ENCODE measurements at places on chromosomes 16 and 17. TPM values are rescaled to one million over a fixed set of nuclear protein-coding genes. Genes with fewer than 3 reads are reported as not detected.

Gene VPS35L
- polyA plus RNA-seq = 29.6 TPM

Gene CX3CL1
- 0.60 TPM for polyA plus RNA-seq

Gene CD300A
- polyA plus RNA-seq = 10.9 TPM

DNA sequence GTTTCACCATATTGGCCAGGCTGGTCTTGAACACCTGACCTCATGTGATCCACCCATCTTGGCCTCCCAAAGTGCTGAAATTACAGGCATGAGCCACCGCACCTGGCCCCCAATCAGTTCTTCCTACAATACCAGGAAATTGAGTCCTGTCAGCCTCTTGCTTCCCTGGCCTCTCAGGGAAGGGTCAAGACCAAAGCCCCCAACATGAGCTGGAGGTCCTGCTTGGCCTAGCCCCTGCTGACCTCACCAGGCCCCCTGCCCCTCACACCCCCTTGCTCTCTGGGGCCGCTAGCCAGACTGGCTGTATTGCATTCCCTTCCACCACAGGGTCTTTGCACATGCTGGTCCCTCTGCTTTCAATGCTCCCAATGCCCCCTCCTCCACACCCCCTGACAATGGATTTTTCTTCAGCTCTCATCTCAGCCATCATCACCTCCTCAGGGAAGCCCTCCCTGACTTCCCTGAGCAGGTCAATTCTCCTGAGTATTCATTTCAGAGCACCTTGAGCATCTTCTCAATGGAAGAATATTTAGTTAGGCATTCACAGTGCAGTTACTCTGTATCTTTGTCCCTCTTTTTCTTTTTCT is 24.1 kb downstream of the IGFBP4 start:
- H3K27ac ChIP-seq = no peak overlapping the region
- H3K27me3 ChIP-seq = no peaks in the 10 kb centered on the region
- no peak for DNase-seq
- H3K4me1 ChIP-seq = peaks cover 36% of the 10 kb centered on the region

- peak within 1 kb of the TSS; percentile 86 for H3K4me3 ChIP-seq
- H3K4me1 ChIP-seq = peaks cover 29% of the 10 kb centered on the region
- H3K27ac ChIP-seq = peak within 1 kb of the TSS; percentile 76
- H3K36me3 ChIP-seq = peaks cover 25% of the 10 kb centered on the region
- no peaks in the 10 kb centered on the region for H3K27me3 ChIP-seq
Measured at GRCh38 chr16:3112058-3112880, at the start of gene ZNF205. TSS of gene ZNF205 (plus strand) at chr16:3112586. CDS start at chr16:3113431, 845 bp downstream.

DNA sequence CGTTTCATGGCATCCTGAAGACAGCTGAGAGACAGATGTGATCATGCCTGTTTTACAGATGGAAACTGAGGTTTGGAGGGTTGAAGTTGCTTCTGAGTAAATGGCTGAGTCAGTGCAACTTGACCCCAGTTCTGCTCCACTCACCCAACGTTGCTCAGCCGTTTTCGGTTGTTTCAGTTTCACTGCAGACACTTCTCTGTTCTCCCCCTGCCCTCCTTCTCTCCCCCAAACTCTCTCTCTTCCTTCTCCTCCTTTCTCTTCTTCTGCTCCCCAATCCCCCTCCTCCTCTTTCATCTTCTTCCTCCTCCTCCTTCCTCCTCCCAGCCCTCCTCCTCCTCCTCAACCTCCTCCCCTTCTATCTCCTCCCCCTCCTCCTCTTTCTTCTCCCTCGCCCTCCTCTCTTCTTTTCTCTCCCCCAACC is 9.4 kb upstream of the CEP20 start:
- H3K4me3 ChIP-seq = no peak overlapping the region
- DNase-seq = no peak
- H3K36me3 ChIP-seq = no peaks in the 10 kb centered on the region

DNA sequence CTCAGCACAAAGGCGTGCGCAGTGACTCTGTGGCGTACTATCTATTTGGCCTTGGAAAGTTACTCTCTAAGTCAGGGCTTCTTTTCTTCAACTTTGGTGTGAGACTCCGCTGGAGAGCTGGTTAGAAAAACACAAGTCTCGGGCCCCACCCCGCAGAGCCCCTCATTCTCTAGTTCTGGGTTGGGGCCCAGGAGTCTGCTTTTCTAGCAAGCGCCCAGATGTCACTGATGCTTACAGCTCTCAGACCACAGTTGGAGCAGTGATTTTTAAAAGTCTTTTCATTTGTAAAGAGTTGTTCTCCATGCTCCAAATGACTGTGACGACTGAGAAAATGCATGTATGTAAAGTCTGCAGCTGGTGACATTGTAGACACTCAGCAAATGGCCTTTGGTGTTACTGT is 582.3 kb downstream of the WWOX start:
- no peaks in the 10 kb centered on the region for H3K36me3 ChIP-seq
- no peak for DNase-seq
- H3K27me3 ChIP-seq = no peaks in the 10 kb centered on the region
- H3K27ac ChIP-seq = no peak overlapping the region
- no peaks in the 10 kb centered on the region for H3K4me1 ChIP-seq

DNA sequence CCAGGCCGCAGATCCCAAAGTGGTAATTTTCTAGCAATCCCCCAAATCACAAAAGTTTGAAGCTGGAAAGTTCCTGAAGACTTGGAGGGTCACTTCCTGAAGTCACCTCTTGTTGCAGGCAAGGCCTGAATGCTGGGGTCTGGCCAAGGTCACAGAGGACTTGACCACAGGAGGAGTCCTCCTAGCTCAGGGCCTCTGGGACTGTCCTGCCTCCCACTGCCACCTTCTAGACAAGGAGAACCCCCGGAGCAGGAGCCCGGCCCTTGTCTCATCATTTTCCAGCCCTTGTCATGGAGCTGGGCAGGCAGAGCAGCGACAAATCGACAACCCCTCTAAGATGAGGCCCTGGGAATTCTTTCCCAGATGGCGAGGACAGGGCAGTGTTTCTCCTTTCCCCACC is 330 bp downstream of the CDH16 start:
- no peaks in the 10 kb centered on the region for H3K27me3 ChIP-seq
- H3K4me1 ChIP-seq = peaks cover 31% of the 10 kb centered on the region
- H3K36me3 ChIP-seq = peaks cover 11% of the 10 kb centered on the region
- H3K4me3 ChIP-seq = no peak overlapping the region
- DNase-seq = no peak

- DNase-seq = no peak
- H3K36me3 ChIP-seq = no peaks in the 10 kb centered on the region
- H3K4me1 ChIP-seq = no peaks in the 10 kb centered on the region
- H3K4me3 ChIP-seq = no peak overlapping the region
Measured at GRCh38 chr17:81334391-81334901, 39.3 kb upstream of the SLC38A10 start.

DNA sequence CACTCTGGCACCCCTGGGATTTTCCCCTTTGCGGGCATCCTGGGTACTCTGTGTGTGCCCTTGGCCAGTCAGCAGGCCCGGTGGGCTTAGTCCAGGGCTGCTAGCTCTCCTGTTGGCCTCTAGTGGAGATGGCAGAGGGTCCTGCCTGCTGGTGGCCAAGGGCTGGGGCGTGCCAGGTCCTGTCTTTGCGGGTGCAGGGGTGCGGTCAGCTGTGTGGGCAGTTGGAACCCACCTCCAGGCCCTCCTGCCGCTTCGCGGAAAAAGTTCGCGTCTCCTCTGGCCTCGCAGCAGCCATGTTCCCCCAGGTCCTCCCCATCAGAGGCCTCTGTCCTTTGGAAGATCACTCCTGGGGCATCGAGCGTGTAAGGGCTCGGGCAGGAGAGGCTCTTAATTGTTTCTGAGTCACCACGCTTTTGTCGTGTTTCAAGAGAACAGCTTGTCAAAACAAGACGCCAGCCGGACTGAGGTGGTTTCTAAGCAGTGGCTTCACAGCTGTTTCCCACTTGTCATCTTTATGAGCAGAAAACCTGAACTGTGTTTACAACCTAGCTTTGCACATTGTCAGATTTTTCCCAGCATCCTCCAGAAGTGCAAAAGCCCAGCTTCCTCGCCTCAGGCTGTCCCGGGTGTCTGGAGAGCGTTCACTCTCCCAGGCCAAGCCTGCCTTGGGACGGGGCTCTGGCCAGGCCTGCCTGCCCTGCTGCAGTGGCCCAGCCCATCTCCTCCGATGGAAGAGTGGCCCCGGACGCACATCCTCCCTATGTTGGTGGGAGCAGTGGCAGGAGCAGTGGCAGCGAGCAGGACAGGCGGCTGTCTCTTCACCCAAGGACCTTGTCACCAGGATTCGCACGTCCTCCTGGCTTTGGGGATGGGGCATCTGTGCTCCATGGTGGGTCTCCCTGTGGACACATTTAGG is 5.0 kb upstream of the DNASE1L2 start:
- peaks cover 73% of the 10 kb centered on the region for H3K36me3 ChIP-seq
- H3K4me3 ChIP-seq = no peak overlapping the region

DNA sequence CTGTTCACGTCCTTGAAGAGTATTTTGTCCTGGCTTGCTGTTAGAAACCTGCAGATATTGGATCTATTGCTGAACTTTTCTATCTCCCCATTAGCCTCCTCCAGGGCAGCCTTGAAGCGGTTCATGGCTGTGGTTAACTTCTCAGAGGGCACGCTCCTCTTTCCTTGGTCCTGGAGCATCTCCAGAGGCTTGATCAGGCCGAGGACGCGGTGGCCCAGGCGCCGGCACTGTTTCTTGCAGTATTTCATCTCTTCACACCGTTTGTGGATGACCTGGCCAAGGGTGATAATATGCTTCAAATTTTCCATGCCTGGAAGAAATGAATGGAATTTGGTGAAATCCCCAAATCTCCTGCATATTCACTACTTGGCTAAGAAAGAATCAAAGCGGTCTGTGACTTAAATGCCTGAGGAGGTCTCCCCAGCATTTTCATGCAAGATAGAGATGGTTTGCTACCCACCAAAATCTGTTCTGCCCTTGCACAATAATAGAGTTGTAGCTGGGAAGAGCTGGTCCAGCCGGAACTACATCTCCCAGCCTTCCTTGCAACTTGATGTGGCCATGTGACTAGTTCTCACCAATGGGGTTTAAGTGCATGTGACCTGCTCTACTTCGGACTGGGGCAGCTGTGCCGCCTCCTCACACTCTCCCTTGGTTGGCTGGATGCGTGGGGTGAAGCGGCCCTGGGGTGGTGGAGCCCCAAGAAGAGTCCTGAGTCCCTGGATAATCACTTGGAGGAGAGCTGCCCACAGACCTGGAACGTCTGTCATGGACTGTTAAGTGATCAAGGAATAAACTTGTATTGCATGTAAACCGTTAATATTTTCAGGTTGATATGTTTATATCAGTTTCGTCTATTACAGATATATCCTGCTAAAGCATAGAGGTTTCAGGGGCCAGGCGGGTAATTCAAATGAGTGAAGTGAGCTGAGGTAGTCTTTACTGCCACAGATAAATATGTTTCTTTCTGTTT is 4.9 kb downstream of the MLKL start:
- peaks cover 17% of the 10 kb centered on the region for H3K4me1 ChIP-seq
- peak; percentile 93 for DNase-seq
- H3K27me3 ChIP-seq = no peaks in the 10 kb centered on the region
- H3K27ac ChIP-seq = peak overlapping the region; percentile 58
- H3K4me3 ChIP-seq = peak overlapping the region; percentile 16

GRCh38 chr17:79992649-79993389 is 42.9 kb downstream of the TBC1D16 start:
- no peaks in the 10 kb centered on the region for H3K36me3 ChIP-seq
- no peak for DNase-seq
- H3K4me1 ChIP-seq = peaks cover 50% of the 10 kb centered on the region
- no peaks in the 10 kb centered on the region for H3K27me3 ChIP-seq
- no peak overlapping the region for H3K27ac ChIP-seq
- peak overlapping the region; percentile 56 for H3K4me3 ChIP-seq

GRCh38 chr17:57607553-57608120 is 137.5 kb downstream of the CCDC182 start:
- H3K36me3 ChIP-seq = no peaks in the 10 kb centered on the region
- no peak overlapping the region for H3K27ac ChIP-seq
- H3K4me1 ChIP-seq = peaks cover 23% of the 10 kb centered on the region
- H3K27me3 ChIP-seq = no peaks in the 10 kb centered on the region

Data from sigmoid colon (tissue), 7 donors.